Hepatocyte (in vitro differentiated cells): ENCODE measurements at places on chromosomes 3 and 15.

DNA sequence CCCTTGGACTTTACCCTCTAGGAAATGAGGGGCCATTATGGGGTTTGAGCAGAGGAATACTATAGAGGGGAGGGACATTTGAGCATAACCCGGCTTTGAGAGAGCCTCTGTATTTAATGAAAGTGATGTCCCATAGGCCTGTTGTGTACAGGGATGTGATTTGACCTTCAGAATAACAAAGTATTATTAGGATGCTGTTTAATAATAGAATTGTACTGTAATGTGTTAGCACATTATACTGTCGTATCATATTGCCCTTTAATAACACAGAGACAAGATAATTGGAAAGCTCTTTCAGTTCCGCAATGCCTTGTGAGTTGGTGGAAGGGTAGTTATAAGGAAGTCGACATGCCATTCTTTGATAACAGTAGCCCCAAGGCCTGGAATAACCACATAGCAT, 328.3 kb downstream of the RYR3 start:
- H3K27me3 ChIP-seq: no peaks in the 10 kb centered on the region
- no peak for DNase-seq
- H3K4me1 ChIP-seq: no peaks in the 10 kb centered on the region

- H3K27ac ChIP-seq: no peak overlapping the region
- DNase-seq: no peak
- no peaks in the 10 kb centered on the region for H3K36me3 ChIP-seq
- H3K4me1 ChIP-seq: peaks cover 5% of the 10 kb centered on the region
- H3K27me3 ChIP-seq: peaks cover 3% of the 10 kb centered on the region
- H3K4me3 ChIP-seq: no peak overlapping the region
Measured at GRCh38 chr3:42876940-42877720, 1.5 kb upstream of the CYP8B1 start.

- H3K4me1 ChIP-seq: no peaks in the 10 kb centered on the region
- no peaks in the 10 kb centered on the region for H3K27me3 ChIP-seq
- H3K27ac ChIP-seq: no peak overlapping the region
- no peaks in the 10 kb centered on the region for H3K36me3 ChIP-seq
Measured at GRCh38 chr3:170429050-170429449, 10.4 kb downstream of the CLDN11 start.

DNA sequence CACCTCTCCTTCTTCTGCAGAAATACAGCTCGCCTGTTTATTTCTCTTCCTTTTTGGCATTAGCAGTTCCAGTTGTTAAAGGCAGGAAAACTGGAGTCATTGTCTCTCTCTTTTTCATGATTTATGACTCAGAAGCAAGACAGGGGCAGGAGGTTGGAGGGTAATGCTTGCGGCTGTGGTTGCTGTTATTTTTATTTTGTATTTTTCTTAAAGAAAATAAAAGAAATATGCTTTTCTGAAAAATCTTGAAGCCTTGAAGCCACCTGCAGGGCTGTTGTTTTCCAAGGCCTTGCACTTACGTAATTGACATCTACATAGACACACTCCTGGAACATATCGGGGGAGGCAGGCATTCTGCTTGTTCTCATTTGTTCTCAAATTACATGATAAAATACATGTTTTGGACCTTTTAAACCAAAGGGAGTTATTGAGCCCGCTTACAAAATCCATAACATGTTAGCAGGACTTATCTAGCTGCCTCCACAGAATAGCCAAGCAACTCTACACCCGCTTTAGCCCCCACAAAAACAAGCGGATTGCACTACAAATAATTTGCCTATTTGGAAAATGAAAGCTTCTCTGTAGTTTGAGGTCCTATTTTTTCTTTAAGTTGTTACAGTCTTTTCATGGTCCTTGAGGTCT, 1004.6 kb upstream of the NR2F2 start:
- H3K27me3 ChIP-seq: peaks cover 32% of the 10 kb centered on the region
- no peak for DNase-seq
- peak overlapping the region; percentile 1 for H3K27ac ChIP-seq
- H3K4me3 ChIP-seq: no peak overlapping the region
- H3K36me3 ChIP-seq: no peaks in the 10 kb centered on the region

GRCh38 chr3:140821493-140821892, 120.1 kb upstream of the SLC25A36 start:
- H3K27ac ChIP-seq: no peak overlapping the region
- H3K27me3 ChIP-seq: no peaks in the 10 kb centered on the region
- DNase-seq: no peak
- H3K4me3 ChIP-seq: no peak overlapping the region

GRCh38 chr3:100781301-100781700, 72.0 kb downstream of the TFG start:
- H3K36me3 ChIP-seq: no peaks in the 10 kb centered on the region
- H3K27me3 ChIP-seq: no peaks in the 10 kb centered on the region
- H3K4me3 ChIP-seq: no peak overlapping the region
- no peaks in the 10 kb centered on the region for H3K4me1 ChIP-seq
- DNase-seq: no peak

DNA sequence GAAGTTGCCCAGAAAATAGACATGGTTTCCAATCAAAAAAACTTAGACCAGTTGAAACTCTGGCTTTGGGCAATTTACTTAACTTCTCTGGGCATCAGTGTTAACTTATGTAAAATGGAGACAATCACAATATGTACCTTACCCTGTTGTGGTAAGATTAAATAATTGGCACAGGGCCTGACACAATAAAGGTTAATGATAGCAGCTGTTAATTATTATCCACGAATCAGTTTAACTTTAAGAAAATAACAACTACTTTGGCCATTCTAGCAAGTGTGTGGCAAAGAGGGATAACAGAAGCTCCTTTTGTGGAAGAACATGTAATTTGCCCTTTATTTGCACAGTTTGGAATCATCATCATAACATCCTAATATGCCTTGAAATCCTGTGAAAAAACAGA, 787.6 kb downstream of the FHIT start:
- no peaks in the 10 kb centered on the region for H3K27me3 ChIP-seq
- no peak overlapping the region for H3K27ac ChIP-seq

DNA sequence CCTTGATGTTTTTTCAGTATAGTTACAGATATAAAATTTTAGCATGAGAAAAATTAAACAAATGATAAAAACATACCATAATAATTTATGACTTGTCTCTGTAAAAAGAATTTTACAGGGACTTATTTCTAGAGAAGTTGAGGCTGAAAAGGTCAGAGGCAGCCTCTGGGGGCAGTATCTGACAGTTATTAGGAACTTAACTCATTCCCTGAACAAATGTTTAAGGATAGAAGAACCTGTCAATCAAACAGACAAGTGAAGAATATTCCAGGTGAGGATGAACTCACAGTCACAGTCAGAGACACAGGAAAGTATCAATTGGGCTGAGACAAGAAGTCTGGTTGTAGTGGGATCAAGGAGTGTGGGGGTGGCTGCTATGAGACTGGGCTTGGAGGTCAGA, 7.3 kb downstream of the MYLK start:
- H3K4me1 ChIP-seq: no peaks in the 10 kb centered on the region
- H3K36me3 ChIP-seq: no peaks in the 10 kb centered on the region
- H3K27ac ChIP-seq: no peak overlapping the region
- H3K27me3 ChIP-seq: no peaks in the 10 kb centered on the region
- no peak for DNase-seq

GRCh38 chr3:69058180-69058946, 6.2 kb upstream of the TMF1 start:
- H3K27ac ChIP-seq: no peak overlapping the region
- no peaks in the 10 kb centered on the region for H3K4me1 ChIP-seq
- no peaks in the 10 kb centered on the region for H3K36me3 ChIP-seq

GRCh38 chr3:71061581-71061980, 521.9 kb downstream of the FOXP1 start:
- H3K4me1 ChIP-seq: peaks cover 37% of the 10 kb centered on the region
- no peaks in the 10 kb centered on the region for H3K36me3 ChIP-seq
- H3K27ac ChIP-seq: peak overlapping the region; percentile 93
- no peak overlapping the region for H3K4me3 ChIP-seq
- DNase-seq: no peak
- H3K27me3 ChIP-seq: no peaks in the 10 kb centered on the region

DNA sequence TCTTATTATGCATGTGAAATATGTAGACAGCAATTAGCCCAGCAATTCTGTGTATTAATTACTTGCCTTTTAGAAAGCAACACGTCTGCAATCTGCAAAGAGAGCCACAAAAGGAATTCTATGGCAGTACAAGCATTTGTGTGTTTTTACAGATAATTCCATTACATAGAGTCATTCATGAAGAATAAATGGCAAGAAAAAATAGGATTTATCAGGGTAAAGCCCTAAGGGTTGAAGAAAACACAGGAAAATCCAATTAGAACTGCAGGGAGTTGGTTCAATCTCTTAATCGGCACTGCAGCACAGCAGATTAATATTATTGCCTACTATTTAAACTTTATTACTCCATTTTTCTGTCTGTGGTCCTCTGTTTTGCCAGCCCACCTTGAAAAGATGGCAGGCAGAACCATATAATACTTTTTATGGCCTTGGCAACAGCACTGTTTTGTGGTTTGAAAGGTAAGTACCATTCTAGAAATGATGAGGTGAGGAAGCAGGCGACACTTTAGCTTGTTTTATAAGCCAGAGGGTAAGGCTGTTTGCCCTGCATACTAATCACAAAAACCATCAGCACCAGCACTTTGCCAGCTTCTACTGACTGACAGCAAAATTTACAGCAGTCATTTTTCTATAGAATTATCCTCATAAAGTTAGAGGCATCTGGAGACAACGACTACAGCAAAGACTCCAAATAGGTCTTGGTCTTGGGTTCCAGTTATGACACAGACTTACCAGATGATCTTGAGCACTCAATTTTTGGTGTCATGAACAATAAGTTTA, 638.2 kb upstream of the NAALADL2 start:
- no peaks in the 10 kb centered on the region for H3K27me3 ChIP-seq
- H3K27ac ChIP-seq: no peak overlapping the region
- no peaks in the 10 kb centered on the region for H3K4me1 ChIP-seq
- no peak overlapping the region for H3K4me3 ChIP-seq
- no peak for DNase-seq
- no peaks in the 10 kb centered on the region for H3K36me3 ChIP-seq

GRCh38 chr15:42490671-42491538, at the start of gene ZNF106:
Gene ZNF106, minus strand, starts transcription at chr15:42491141. Its CDS starts 18,852 bp downstream, at chr15:42472289.
- no peaks in the 10 kb centered on the region for H3K27me3 ChIP-seq
- no peaks in the 10 kb centered on the region for H3K36me3 ChIP-seq
- H3K4me1 ChIP-seq: peaks cover 20% of the 10 kb centered on the region
- H3K27ac ChIP-seq: peak within 1 kb of the TSS; percentile 99
- H3K4me3 ChIP-seq: peak within 1 kb of the TSS; percentile 80

DNA sequence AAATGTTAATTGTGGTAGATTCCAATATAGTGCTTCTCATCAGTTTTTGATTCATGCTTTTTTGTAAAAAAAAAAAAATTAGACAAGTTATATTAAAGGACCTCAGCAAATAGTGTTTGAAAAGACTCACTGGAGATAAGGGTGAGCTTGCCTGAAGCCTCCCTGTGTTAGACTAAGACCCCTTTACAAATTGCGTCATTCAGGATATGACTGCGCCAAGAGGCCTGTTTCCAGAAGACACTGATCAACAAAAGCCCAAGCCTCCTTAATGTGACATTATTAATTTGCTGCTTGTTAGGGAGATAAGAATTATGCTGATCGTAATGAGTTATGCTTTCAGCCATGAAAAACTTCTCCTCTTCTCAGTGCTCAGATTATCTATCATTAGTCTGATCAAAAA, 13.0 kb upstream of the DNAJC13 start:
- H3K27ac ChIP-seq: no peak overlapping the region
- DNase-seq: no peak
- H3K4me3 ChIP-seq: no peak overlapping the region
- no peaks in the 10 kb centered on the region for H3K36me3 ChIP-seq

GRCh38 chr3:177693616-177694264, 496.5 kb upstream of the TBL1XR1 start:
- peak overlapping the region; percentile 39 for H3K27ac ChIP-seq
- H3K27me3 ChIP-seq: no peaks in the 10 kb centered on the region
- DNase-seq: no peak
- no peaks in the 10 kb centered on the region for H3K36me3 ChIP-seq

GRCh38 chr3:163364717-163365116, 1713.6 kb downstream of the SI start:
- no peak overlapping the region for H3K27ac ChIP-seq
- no peaks in the 10 kb centered on the region for H3K27me3 ChIP-seq
- no peak for DNase-seq
- H3K36me3 ChIP-seq: no peaks in the 10 kb centered on the region
- H3K4me3 ChIP-seq: no peak overlapping the region

- H3K4me1 ChIP-seq: no peaks in the 10 kb centered on the region
- no peak for DNase-seq
- no peak overlapping the region for H3K4me3 ChIP-seq
- no peaks in the 10 kb centered on the region for H3K27me3 ChIP-seq
- no peak overlapping the region for H3K27ac ChIP-seq
Measured at GRCh38 chr3:27594096-27594690, 110.0 kb upstream of the SLC4A7 start.

GRCh38 chr3:72162649-72163184, 377.8 kb upstream of the PROK2 start:
- no peaks in the 10 kb centered on the region for H3K36me3 ChIP-seq
- no peak overlapping the region for H3K4me3 ChIP-seq
- no peak overlapping the region for H3K27ac ChIP-seq
- H3K27me3 ChIP-seq: no peaks in the 10 kb centered on the region
- DNase-seq: no peak
- H3K4me1 ChIP-seq: peaks cover 9% of the 10 kb centered on the region

GRCh38 chr3:194058753-194059152, 77.2 kb upstream of the HES1 start:
- H3K36me3 ChIP-seq: no peaks in the 10 kb centered on the region
- H3K4me3 ChIP-seq: no peak overlapping the region
- no peak overlapping the region for H3K27ac ChIP-seq
- peaks cover 18% of the 10 kb centered on the region for H3K4me1 ChIP-seq

DNA sequence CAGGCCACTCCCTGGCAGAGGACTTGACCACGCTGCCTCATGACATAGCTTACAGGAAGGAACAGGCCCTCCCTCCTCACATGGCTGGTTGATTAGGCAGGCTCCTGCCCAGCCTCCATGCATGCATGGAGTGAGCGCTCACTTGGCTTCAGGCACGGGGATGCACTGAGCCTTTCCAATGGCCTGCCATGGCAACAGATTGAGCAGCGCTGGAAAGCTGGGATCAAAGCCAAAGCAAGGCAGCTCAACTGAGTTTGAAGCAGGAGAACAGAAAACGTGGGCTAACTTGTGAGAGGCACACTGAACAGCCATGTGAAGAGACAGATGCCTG, 5.9 kb upstream of the GRAMD2A start:
- H3K36me3 ChIP-seq: no peaks in the 10 kb centered on the region
- no peaks in the 10 kb centered on the region for H3K27me3 ChIP-seq
- no peak overlapping the region for H3K27ac ChIP-seq
- DNase-seq: no peak

DNA sequence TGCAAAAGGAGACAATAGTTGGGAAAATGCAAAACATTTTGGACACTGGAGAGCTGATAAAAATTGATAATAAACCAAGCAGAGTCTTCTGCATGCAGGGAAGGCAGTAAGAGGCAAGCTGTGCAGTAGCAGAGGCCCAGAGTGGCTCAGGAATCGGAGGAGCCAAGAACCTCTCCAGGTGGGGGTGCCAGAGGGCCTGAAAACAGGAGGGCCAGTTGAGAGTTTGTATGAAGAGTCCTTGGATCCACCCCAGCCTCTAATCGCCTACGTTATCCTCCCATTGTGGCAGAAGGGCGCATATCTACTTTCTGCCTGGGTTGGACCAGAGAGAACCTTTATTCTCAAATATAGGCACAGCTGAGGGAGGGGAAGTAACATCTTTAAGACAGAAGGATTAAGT, 48.9 kb upstream of the RBP1 start:
- peak; percentile 34 for DNase-seq
- no peaks in the 10 kb centered on the region for H3K4me1 ChIP-seq
- no peaks in the 10 kb centered on the region for H3K27me3 ChIP-seq
- no peak overlapping the region for H3K27ac ChIP-seq

GRCh38 chr3:135084405-135084804, 289.3 kb downstream of the EPHB1 start:
- DNase-seq: no peak
- no peak overlapping the region for H3K4me3 ChIP-seq
- no peak overlapping the region for H3K27ac ChIP-seq
- H3K27me3 ChIP-seq: no peaks in the 10 kb centered on the region
